ENCODE measurements at places on chromosomes 16 and 17.

- peak; percentile 77 for DNase-seq
Measured at GRCh38 chr16:75288596-75289120, 37.2 kb upstream of the BCAR1 start.

DNA sequence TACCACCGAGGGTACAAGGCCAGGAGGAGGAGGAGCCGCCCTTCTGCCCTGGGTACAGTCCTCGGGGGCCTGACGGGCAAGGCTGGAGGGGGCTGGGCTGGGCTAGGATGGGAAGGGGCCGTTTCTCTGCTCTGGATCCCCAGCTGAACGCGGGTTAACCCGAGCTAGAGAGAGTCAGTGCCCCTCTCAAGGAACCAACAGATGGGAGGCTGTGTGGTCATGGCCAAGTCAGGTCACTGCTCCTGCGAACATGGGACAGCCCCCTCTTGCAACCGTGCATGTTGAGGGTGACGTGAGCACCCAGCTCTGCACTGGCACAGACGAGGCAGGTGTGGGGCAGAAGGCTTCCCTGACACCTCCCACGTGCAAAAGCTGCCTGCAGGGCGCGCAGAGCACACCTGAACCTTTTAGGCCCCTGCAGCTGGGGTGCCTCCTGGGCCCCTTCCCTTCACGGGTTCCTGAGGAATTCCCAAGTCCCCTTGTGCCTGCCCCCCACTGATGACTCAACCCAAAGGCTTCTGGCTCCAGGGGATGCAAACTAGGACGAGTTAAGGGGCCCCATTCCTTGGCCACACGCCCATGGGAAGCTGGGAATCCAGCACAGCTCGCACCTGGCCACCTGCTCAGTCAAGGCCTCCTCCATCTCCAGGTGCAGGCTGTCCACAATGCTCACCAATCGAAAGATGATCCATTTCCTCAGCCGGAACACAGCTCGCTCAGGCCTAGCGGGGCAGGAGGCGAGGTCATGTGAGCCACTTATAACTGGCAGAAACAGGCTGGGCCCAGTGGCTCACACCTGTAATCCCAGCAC lies 6.3 kb downstream of the MYBBP1A start:
- no peak for DNase-seq

DNA sequence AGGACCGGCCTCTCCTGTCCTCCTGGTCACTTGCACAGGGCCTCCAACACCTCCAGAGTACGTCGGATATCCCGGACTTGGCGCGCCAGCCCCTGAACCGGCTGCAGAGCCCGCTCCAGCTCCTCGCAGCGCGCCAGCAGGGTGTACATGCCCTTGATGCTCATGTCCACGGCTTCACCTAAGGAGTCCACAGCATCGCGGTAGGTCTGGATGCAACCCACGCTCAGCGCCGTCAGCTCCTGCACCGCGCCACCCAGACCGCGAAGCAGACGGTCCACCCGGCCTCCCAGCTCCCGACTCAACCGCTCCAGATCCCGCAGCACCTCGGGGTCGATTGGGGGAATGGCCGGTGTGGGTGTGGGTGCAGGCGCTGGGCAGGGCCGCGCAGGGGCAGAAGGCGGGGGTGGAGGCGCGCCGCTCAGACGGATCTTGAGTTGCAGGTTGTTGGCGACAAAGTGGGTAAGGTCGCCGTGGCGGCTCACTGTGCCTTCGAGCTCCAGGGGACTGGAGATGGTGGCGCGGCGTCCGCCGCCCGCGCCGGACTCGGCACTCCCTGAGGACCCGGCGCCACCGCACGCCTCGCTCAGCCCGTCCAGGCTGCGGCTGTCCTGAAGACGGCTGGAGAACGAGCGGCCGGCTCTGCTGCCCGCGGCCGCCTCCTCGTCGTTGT lies 804 bp downstream of the BORCS6 start:
- peak; percentile 61 for DNase-seq

GRCh38 chr17:76248013-76248782 lies 7.9 kb upstream of the RNF157 start:
- DNase-seq, result no peak

- no peak for DNase-seq
Measured at GRCh38 chr16:57607676-57608461, 20.6 kb upstream of the ADGRG1 start.

GRCh38 chr17:64154717-64155116 lies 24.8 kb upstream of the ERN1 start:
- DNase-seq, result no peak

GRCh38 chr16:2848933-2849725 lies 8.8 kb downstream of the PRSS22 start:
- DNase-seq, result no peak

- no peak for DNase-seq
Measured at GRCh38 chr17:27322026-27322425, 28.1 kb downstream of the WSB1 start.

GRCh38 chr16:82694239-82694874 lies 67.6 kb downstream of the CDH13 start:
- no peak for DNase-seq

DNA sequence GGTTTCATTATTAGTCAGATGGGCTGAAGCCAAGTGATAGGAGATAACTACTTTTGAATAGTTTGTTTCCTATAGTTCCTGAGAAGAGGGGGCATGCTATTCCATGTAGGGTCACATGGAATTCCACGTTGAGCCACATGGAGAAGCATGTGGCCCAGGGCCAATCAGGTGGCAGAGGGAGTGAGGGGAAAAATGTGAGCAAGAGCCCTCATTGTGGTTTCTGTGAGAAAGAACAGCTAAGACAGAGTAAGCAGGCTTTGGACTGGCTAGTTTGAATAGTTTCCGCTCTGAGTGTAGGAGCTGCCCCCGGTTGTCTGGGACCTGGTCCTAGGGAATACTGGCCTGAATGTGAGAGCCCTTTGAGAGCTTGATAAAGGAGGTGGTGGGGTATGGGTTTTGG lies 69.9 kb upstream of the CNTNAP4 start:
- DNase-seq, result no peak

- no peak for DNase-seq
Measured at GRCh38 chr17:72120642-72121163, at the start of gene SOX9. Gene SOX9, plus strand, starts transcription at chr17:72121020. Its CDS starts 372 bp downstream, at chr17:72121392.

- DNase-seq, result no peak
Measured at GRCh38 chr17:49603720-49604119, 28.0 kb downstream of the NXPH3 start.

DNA sequence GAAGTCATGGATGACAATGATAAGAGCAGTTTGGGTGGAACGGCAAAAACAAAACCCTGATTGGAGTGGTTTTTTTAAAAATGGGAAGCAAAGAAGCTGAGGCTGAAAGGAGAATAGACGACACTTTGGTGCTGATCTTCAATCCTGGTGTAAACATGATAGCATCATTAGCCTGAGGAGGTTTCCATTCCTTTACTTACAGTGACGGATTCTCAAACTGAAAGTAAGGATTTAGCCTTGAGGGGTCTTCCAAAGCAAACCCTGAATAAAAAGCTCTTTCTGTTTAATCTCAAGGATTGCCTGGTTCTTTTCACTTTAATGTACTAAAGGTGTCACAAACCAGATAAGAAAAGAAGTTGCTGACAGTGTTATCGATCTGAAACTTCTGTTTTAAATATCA lies 69.3 kb downstream of the KCNJ2 start:
- DNase-seq, result no peak

- no peak for DNase-seq
Measured at GRCh38 chr17:64682261-64683181, 20.4 kb upstream of the SMURF2 start.

DNA sequence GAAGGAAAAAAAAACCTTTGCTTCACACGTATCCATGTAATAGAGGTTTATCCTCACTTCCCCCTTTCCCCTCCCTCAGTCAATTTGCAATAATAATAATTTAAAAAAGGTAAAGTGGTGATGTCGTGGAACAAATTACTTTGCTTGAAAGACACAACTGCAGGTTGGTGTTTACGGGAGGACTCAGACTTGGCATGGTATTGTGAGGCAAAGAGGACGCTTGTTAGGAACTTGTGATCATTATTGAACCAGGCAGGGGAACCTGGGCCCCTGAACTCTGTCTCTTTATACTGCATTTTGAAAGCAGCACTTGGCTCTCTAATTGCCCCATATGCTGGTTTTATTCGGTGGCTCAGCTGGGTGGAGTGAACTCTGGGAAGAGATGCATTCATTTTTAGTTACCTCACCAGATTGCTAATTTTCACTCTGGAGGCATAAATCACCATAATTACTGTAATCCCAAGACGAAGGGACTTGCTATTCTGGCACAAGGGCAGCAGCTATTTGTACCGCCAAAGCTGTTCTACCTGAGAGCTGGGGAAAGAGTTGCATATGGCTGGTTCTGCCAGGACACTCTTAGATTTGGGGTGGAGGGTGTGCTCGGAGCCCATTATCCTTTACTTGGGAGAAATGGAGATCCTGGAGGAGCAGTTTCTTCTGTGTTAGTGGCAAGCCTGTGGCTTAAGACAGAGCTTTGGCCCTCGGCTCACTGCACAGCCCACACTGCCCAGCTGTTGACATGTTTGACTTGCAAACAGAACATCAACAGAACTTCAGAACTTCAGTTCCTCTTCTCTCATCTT lies 5.7 kb upstream of the DHX8 start:
- no peak for DNase-seq

DNA sequence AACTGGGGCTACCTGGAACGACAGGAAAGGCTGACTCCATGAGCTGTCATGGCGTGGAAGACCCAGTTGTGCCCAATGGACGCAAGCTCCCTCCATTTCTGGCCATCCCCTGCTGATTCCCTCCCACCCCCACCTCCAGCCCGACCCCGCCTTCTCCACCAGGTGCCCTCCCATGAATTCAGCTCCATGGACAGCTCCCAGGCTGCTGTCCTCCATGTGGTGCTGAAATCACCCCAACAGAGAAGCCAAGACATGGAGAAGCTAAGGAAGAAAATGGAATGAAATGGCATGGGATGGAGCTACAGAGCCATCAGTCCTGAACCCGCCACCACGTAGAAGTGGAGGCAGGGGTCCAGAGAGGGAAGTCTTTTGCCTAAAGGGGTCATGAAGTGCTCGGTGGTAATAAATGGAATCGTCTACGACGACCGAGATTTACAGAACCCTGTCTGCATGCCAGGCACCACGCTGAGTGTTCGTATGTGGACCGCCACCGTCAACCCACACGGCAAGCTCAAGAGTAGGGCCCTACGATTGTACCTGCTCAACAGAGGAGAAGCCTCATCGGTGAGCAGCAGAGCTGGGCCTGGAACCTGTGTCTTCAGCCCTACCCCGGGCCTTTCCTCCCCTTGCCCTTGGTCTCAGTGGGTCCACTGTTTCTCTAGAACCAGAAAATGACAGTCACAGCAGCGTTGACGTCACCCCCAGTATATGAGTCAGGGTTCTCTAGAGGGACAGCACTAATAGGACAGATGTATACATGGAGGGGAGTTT lies 9.3 kb upstream of the ZC3H18 start:
- DNase-seq, result no peak

GRCh38 chr17:57864273-57864672 lies 14.4 kb upstream of the MRPS23 start:
- DNase-seq, result no peak

DNA sequence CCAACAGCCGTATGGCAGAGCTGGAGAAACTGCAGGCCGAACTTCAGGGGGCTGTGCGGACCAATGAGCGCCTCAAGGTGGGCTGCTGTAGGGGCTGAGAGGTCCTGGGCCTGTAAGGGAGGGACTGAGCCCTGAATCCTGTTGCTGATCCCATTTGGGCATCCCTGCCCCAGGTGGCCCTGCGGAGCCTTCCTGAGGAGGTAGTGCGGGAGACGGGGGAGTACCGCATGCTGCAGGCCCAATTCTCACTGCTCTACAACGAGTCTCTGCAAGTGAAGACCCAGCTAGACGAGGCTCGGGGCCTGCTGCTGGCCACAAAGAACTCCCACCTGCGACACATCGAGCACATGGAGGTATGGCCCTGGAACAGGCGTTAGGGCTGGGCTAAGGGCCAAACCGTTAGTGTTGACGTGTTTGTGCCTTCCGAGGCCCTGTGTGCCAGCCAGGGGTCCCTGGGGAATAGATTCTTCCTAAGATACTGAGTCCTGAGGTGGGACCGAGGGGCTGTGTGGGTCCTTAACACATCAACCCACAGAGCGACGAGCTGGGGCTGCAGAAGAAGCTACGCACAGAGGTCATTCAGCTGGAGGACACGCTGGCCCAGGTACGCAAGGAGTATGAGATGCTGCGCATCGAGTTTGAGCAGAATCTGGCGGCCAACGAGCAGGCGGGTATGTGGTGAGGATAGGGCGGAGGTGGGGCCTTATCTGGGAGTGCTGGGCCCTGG lies 4.2 kb downstream of the RNF40 start:
- DNase-seq, result peak; percentile 58

GRCh38 chr17:61414141-61414935 lies 14.7 kb downstream of the TBX2 start:
- no peak for DNase-seq

GRCh38 chr17:1227917-1228780 lies 42.1 kb upstream of the BHLHA9 start:
- DNase-seq, result peak; percentile 61

GRCh38 chr16:67190041-67190440 lies at the start of gene EXOC3L1:
Gene EXOC3L1, minus strand, starts transcription at chr16:67190136. Its CDS starts 460 bp downstream, at chr16:67189676.
- no peak for DNase-seq

GRCh38 chr16:74101379-74102137 lies 195.1 kb upstream of the PSMD7 start:
- DNase-seq, result no peak

DNA sequence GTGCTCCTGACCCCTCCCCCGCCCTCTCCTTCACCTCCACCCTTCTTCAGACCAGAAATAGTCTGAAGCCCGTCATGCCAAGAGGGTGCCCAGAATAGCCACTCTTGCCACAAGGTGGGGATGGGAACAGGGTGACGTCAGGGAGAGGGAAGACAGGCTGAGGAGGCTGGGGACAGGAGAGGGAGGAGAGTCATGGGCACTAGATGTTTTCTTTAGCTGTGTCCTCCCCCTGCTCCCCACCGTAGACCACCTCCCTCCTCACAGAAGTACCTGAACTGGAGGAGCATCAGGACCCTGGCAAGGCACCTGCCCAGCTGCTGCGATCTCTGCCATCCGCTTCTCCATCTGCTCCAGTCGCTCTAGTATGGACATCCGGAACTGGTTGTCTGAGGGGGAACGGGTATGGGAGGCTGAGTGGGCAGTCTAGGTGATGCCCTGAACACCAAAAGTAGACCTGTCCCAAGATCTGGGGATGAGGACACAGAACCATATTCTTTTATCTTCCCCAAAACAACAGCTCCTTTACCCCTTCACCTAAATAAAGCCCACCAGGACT lies 6.6 kb upstream of the SPAG7 start:
- no peak for DNase-seq

- DNase-seq, result no peak
Measured at GRCh38 chr16:4399001-4399730, 17.2 kb downstream of the CORO7 start.

- DNase-seq, result peak; percentile 69
Measured at GRCh38 chr17:65163990-65164495, 26.9 kb downstream of the RGS9 start.

DNA sequence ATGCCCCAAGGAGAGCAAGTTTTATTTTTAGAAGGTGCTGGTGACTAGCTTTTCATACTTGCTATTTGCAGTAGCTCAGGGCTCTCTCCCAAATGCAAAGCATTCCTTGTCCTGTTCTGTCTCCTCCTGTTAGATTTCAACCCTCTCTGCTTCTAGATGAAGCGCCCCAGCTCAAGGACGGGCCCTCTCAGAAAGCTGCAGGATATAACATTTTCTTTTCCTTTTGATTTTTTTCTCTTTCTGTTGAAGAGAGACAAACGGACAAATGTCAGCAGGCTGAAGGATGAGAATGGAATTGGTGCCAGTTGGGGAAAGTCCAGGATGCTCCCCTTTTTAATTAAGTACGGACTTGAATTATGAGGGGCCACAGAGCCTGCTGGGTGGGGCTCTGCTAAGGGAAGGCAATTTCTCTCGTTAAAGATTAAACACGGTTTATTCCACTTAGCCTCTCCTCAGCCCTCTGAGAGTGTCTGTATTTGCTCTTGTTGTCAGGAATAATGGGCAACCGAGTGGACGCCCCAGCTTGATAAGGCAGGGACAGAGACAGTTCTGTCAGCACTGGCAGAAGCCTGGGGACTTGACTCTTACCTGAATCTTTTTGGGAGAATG lies 6.2 kb upstream of the ETV4 start:
- no peak for DNase-seq

All from natural killer cell treated with Interleukin-12 subunit alpha and Interleukin-12 subunit beta and Interleukin-15 and Interleukin-18, amount 100 ng/mL, for 72 hours (primary cell).